ENCODE measurements at places on chromosomes 1 and 21.

DNA sequence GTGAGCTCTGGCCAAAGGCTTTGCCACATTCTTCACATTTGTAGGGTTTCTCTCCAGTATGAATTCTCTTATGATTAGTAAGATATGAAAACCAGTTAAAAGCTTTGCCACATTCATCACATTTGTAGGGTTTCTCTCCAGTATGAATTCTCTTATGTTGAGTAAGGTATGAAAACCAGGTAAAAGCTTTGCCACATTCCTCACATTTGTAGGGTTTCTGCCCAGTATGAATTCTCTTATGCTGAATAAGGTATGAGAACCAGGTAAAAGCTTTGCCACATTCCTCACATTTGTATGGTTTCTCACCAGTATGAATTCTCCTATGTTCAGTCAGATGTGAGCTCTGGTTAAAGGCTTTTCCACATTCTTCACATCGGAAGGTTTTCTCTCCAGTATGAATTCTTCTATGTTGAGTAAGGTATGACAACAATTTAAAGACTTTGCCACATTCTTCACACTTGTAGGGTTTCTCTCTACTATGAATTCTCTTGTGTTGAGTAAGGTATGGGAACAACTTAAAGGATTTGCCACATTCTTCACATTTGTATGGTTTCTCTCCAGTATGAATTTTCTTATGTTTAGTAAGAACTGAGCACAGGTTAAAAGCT is 20.7 kb downstream of the ZNF695 start:
- DNase-seq, result no peak

GRCh38 chr1:81409780-81410274 is 390.9 kb upstream of the ADGRL2 start:
- no peak for DNase-seq

DNA sequence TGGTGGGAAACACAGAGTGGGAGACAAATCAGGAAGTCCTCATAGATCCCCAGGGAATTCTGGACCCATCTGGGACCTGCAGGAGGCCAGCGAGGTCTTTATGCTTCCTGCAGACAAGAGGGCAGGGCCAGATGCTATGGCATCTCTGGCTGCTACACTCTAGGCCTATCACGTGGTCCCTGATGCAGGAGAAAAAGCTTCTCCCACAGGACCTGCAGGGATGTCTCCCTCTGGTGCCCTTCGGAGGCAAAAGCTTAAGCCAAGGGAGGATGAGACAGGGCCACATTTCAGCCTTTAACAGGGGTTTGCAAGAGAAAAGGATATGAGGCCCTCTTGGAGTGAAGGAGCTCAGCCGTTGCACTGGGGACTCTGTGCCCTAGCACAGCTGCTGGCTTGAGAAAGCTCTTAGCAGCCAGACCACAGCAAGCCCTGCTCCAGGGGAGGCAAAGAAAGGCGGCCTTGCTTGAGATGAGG is 243.0 kb downstream of the C1orf94 start:
- DNase-seq, result no peak

DNA sequence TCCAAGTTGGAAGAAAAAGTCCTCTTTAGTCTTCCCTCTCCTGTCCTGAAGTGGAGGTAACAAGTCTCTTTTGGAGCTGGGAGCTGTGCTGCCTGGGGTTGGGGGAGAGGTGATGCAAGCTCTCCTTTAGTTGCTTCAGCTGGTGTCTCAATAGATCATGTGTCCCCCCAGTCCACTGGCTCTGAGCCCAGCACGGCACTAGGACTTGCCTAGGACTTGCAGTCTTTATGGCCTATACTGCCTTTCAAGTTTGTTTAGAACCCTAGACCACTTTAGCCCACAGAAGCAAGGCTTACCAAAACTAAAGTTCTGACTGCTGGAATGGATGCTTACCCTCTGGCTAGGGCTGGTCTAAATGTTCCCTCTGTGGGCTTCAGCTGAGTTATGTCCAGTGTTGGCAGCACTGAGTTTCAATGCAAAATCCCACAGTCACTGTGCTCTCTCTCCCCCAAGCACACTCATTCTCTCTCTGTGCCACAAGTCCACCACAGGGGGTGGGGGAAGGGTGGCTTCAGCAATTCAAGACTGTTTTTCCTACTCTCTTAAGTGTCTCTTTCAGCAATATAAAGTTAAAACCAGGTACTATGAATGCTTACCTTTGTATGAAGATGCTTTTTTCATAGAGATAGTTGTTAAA is 185.0 kb downstream of the DNAH14 start:
- no peak for DNase-seq

- no peak for DNase-seq
These were observed 15.6 kb upstream of the KCNJ15 start for GRCh38 chr21:38241029-38241740.

DNA sequence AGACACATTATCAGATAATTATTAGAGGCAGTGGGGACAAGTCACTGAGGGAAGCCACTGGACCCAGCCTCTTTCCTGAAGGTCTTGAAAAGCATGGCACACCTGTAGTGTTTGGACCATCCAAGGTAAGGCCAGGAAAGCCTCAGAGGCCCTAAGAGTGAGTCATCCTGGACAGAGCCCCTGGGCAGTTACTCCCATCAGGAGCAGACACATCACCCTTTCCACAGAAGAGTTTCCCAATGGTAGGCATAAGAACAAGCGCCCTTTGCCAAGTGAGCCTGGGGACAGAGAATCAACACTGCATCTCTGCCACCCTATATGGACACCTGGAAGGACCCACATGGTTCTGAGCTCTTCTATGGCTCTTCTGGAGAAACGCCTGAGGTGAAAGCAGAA is 136.0 kb downstream of the PLXNA2 start:
- no peak for DNase-seq

GRCh38 chr1:41804176-41804575 is 114.5 kb downstream of the HIVEP3 start:
- DNase-seq, result peak; percentile 41

GRCh38 chr1:201002510-201002909 is 21.0 kb downstream of the KIF21B start:
- peak; percentile 29 for DNase-seq

DNA sequence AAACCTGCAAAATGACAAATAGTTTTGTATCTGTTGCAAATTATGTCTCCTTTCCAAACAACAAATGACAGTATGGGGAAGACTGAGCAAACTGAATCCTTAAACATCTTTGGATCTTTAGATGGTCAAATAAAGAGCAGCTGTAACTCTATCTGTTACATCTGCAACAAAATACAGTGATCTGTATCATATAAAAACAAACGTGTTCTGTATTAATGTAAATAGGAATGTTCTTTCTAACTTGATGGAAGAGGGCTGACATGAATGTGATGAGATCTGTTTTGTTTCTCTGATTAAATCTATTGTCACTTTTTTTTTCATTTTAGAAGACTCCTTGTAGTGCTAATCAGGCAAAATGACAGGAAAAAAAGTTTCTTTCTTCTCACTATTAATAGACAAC is 159.5 kb downstream of the GPATCH2 start:
- no peak for DNase-seq

GRCh38 chr1:116164604-116165368 is 53.6 kb downstream of the MAB21L3 start:
- DNase-seq, result no peak

DNA sequence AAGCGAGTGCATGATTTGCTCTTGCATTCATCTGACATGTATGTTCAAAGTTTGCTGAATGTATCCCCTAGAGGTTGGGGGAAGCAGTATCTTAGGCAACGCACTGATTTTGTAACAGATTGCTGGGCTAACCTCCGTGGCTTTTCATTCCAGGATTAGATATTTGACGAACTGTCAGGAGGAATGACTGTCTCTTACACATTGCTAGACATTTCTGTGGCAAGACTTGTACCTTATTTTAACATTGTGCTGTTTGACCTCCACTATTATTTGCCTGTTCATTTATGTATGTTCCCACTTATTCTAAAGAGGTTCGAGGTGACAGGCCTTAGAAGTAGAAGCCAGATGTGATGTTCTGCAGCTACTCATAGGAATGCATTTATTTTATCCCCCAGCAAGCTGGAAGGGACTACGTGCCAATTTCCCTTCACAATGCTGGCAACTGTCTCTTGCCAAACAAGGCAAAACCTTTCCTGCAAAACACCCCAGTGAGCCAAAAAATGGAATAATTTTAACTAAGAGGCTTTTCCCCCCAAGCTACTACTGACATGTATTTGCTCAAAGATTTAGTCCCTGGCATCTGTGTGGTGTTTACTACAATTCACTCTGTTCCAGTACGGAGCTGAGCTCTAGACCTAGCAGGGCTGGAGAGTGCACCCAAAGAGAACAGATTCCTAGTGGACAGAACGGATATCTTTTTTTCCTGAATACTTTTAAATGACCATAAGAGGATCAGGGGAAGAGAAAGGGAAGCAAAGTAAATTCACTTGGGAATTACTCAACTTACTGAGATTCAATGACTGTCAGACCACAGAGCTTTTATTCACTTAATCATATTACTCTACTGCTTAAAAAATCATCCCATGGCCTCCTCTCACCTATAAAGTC is 646.2 kb downstream of the SMYD3 start:
- DNase-seq, result no peak

GRCh38 chr1:25469177-25469576 is 38.5 kb downstream of the MACO1 start:
- DNase-seq, result no peak

- DNase-seq, result no peak
These were observed 97.3 kb downstream of the TAS1R2 start for GRCh38 chr1:18761948-18762840.

DNA sequence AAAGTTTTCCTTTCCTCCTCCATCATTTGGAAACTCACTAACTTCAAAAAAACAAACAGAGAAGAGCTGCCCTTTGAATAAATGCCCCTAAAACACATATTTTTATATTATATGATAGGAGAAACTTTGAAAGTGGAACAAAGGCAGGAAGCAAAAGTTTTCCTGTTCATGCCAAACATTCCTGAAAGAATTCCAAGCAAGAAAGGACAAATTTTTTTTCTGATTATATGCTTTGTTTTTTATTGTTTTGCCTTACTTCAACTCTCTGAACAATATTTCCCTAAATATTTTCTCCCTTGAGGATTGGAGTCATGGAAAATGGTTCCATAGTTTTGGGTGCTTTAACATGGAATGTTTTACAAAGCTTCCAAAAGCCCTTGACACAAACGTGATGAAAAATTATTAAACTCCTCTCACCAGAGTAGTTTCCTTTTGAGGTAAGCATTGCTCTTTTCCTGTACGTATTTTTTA is 638.5 kb upstream of the CAMK1G start:
- no peak for DNase-seq

DNA sequence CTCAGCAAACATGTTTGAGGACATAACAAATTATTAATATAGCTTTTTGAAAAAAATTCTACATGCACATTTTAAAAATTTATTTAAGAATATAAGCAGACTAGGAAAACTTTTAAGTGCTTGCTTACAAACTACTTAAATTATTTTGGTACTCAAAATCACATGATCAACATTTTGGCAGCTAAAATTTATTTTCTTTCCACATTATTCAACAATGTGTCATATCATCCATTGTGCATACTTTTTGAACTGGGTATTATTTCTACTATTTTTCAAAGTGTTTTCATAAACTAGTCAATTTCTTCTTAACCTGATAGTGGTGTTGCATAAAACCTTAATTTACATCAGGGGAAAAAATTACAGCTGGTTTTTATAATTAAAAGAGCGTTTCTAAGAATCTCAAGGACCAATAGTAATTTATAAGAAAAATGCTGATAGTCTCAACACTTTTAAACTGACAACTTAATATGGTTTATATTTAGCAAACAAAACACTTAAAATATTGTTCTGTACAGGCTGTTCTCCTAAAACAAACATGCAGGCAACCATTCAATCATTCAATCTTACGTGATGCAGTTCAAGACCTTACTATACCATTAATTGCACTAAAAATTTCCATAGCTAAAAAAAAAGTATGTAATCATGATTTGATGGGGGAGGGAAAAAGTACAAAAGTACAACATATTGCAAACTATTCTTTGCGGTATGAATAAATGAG is 105.0 kb downstream of the GPATCH2 start:
- DNase-seq, result no peak

DNA sequence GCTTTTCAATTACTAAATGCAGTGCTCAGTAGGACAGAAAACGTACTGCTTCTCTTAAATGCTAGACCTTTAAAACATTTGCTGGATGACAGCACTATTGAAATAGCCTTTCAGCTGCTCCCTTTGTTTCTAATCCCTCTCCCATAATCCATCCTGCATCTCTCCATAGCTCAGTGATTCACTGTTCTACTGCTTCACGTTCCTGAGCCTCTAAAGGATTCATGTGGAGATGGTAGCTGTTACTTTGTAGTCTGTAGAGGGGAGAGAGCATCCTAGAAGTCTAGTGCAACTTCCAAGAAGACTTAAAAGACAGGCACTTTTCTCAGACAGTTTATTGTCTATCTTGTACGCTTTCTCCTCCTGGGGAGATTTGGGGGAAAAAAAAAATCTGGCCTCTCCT is 51.4 kb downstream of the LRRC8B start:
- DNase-seq, result no peak

- no peak for DNase-seq
These were observed at the start of gene TAS1R3 for GRCh38 chr1:1331068-1331965. TSS of gene TAS1R3 (plus strand) at chr1:1331280. CDS start at chr1:1331346, 66 bp downstream.

- DNase-seq, result no peak
These were observed 47.8 kb downstream of the BRWD1 start for GRCh38 chr21:39265603-39266002.

DNA sequence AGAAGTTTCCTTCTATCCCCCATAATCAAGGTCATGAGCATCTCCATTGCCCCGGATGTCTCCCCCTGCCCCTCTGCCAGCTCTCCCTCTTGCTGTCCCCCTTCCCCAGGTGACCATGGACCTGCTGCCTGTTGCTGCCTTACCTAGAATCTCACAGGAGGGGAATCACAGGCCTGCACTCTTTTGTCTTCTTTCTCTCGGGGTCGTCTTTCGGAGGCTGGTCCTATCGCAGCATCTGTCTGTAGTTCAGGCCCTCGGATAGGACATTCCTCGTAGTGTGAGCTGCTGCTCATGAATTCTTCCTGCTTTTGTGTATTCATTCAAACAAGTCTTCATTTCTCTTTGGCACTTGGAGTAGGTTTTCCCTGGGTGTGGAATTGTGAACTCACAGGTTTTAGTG is 39.9 kb upstream of the ACTRT2 start:
- DNase-seq, result no peak

Measured in activated CD4-positive, alpha-beta T cell treated with anti-CD3 and anti-CD28 coated beads, Interleukin-2, amount 50 U/mL, for 16 hours (primary cell).